Pons (tissue), 1 donor: ENCODE measurements at places on chromosomes 16 and 17.

DNA sequence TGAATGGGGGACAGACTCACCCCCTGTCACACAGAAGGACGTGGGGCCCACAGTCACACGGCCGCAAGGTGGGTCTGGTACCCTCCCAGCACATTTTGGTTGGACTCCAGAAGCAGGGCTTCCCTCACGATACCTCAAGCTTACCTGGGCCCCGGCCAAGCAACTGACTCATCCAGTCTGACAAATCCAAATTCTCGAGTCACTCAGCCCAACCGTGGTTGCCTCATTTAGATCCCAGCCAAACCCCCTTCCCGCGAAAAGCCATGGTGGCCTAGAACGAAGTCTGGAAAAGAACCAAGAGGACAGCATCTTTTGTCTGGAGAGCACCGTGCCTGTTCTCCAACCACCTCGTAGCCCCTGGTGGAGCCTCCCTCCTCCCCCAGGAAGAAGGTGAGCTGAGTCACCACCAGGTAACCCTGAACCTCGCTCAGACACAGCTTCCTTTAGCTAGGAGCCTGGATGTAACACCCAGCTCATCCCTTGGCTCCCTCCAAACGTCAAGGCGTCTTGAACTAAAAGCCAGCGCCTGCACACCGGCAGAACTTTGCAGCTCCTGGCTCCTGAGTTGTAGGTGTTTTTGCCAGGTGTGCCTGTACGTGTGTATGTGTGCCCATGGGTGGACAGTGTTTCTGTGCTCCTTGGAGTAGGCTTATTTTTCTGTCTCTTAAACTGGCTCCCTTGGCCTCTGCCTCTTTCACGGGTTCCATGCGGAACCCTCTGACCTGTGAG lies 78.9 kb downstream of the CMIP start:
- no peak for DNase-seq

DNA sequence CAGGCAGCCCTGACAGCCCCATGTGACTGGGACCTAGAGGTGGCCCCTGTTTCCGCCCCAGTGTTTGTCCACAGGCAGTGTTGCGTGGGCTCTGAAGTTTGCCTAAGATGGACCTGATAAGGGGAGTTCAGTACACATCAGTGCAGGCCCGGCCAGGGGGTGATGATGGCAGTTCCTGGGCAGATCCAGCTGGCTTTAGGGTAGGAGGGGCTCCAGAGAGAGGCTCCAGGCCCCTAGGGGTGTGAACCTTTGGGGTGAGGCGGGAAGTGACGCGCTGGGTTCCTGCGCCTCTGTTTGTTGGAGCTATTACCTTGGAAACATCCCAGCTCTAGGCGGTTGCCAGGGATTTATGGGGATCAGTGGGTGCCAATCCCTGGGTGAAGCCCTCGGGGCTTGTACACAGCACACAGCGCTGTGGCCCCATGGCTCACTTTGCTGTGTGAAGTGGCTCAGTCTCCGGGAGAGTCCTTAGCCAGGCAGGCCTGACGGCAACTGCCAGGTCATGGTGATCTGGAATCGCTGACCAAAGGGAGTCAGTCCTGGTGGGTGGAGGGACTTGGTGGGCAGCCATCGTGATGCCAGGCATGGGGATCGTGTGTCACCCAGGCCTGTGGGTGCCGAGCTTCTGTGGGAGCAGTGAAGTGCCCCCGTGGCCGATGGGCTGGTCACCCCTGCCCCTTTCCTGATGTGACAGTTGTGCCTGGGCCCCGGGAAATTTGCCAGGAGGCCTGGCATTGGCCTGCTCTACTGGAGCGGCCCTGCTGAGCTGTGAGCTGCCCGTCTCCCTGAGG lies 146.1 kb downstream of the SEC14L1 start:
- DNase-seq = no peak

DNA sequence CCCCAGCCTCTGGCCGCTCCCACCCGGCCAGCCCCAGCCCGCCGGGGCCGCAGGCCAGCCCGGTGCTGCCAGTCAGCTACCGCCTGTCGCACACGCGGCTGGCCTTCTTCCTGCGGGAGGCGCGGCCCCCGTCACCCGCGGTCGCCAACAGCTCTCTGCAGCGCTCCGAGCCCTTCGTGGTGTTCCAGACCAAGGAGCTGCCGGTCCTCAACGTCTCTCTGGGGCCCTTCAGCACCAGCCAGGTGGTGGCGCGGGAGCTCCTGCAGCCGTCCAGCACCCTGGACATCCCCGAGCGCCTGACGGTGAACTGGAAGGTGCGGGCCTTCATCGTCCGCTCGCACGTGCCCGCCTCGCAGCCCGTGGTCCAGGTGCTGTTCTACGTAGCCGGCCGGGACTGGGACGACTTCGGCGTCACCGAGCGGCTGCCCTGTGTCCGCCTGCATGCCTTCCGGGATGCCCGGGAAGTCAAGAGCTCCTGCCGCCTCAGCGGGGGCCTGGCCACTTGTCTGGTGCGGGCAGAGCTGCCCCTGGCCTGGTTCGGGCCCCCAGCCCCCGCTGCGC lies 46.8 kb downstream of the TMEM132E start:
- no peak for DNase-seq

- DNase-seq = no peak
Observed at GRCh38 chr17:1147664-1148063, 32.1 kb downstream of the ABR start.

DNA sequence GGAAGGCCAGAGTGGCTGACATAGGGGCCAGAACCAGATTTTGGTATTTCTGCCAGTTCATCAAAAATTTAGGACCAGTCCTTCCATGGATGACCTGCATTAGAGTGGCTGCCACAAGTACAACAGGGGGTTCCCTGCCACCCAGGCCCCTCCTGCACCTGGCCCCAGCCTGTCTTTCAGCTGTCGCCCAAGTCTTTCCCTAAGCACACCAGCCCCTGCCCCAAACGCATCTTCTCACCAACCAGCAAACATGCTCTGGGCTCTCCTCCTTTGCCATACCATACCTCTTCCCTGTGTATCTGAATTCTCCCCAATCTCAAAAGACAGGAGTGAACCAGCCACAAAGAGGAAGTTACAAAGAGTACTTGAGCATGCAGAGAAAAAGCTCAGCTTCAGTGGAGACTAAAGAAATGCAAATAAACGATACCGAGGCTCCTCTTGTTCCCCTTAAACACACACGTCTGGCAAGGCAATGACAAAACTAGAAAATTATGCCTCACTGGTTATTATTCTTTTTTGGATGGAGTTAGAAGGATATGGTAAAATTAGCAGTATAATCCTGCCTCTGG lies 130.6 kb downstream of the DYNLRB2 start:
- DNase-seq = no peak

GRCh38 chr17:40358323-40359038 lies 6.1 kb downstream of the GJD3 start:
- peak; percentile 77 for DNase-seq

- DNase-seq = no peak
Observed at GRCh38 chr16:25052151-25052511, 37.0 kb upstream of the ARHGAP17 start.

GRCh38 chr17:36791150-36791941 lies 145.9 kb upstream of the LHX1 start:
- DNase-seq = no peak

DNA sequence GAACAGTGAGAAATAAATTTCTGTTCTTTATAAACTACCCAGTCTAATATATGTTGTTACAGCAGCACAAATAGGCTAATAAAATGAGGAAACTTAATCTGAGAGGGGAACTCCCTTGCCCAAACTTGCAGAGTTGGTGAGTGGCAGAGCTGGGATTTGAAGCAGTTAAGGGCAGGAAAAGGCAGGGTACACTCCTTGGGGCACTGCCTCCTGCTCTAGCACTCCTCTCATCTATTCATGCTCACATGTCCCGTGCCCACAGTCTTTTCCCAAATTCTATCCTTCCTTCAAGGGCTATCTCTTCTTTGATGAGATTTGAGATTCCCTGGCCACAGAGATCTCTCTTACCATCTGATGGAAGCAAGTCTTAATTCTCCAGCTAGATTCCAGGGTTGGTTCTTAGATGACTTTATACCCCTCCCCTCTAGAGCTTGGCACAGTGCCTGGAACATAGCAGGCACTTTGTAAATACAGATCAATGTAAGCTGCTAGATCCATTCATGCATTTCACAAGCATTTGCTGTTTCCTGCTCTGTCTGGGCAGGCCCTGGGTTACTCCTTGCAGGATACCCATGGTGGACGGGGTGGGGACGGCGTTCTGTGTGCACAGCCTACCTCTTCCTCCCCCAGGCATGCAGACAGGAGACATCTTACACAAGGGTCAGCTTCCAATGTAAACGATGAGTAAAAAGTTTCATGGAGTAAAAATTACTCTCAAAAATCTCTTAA lies 39.2 kb upstream of the ABCC12 start:
- no peak for DNase-seq

- peak; percentile 38 for DNase-seq
Observed at GRCh38 chr17:17783116-17783824, 53.5 kb downstream of the SREBF1 start.

DNA sequence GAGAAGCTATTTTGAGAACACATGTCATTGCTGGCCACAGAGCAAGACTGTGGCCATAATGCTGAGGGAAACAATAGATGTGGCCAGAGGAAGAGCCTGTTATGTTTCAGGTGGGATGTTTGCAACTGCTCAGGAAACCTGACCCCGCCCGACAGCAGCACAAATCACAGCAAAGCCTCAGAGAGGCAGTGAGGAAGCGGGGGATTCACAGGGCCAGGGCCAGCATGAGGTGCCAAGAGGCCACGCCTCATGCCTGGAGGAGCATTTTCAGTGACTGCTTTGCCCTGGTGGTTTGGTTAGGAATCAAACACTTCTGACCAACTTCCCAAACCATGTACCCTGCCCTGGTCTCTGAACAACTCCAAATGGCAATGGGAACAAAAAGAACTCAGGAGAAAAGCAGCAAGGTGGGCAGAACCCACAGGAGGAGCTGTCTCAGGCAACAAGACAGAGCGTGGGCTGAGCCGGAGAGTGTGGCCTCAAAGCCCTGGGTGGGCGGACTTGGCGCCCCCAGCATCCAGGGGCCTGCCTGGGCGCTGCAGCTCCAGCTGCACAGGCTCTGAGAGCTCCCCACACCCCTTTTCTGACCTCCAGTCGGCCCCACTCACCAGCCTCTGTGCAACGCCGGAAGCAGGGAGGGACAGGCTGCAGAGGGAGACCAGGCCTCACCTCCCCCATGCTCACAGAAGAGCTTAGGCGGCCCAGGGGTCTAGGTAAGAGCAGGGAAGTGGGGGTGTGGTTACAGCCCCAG lies 20.6 kb downstream of the HIC1 start:
- DNase-seq = no peak

DNA sequence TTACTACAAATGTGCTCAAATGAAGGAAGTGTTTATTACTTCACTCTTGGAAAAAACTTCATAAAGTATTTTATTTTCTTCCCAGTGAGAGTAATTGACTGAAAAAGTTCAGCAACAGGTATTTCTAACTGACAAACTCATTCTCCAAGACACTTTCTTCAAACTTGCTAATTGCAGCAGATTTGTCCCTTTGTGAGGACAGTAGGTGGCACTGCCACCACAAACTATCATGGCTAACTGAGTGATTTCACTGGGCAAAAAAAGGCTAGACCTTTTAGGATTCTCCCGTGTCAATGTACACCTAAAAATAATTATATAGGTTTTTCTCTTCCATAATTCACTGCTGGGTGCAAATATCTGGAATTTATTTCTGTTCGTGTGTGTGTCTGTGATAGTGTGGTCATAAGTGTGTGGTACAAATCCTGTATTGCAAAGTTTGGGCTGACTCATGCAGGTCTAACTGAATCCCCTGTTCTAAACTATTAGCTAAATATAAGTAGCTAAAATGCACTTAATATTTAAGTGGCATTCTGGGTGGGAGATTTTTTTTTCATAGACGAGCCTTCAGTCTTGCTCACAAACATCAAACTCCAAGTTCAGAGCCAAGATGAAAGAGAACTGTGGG lies 3.9 kb downstream of the HS3ST3A1 start:
- peak; percentile 68 for DNase-seq
